AG09309 (cell line): ENCODE measurements at places on chromosomes 2 and 18.
A peak's percentile ranks its signal among the peaks of the same experiment; 100 is the strongest.

GRCh38 chr2:131419441-131419840 lies 55.5 kb upstream of the RAB6D start:
- no peak for DNase-seq

- no peak for DNase-seq
These were observed 31.0 kb upstream of the MSH6 start for GRCh38 chr2:47751856-47752414.

GRCh38 chr2:96265349-96265839 lies 403 bp downstream of the TMEM127 start:
- DNase-seq = no peak

DNA sequence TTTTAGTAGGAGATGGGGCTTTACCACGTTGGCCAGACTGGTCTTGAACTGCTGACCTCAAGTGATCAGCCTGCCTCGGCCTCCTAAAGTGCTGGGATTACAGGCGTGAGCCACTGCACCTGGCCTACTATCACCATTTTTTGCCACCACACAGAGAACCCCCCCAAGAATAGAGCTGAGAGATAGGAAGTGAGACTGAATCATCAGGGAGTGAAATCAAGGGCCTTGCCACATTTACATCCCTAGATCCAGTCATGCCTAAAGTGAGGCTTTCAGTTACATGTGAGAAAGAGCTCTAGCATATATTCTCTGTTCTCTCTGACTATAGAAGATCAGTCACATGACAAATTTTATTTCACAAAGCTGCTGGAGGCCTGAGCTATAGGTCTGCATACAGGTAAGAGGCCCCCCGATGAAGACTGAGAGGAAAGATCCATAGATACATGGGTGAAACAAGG lies 28.0 kb upstream of the KCMF1 start:
- DNase-seq = no peak

DNA sequence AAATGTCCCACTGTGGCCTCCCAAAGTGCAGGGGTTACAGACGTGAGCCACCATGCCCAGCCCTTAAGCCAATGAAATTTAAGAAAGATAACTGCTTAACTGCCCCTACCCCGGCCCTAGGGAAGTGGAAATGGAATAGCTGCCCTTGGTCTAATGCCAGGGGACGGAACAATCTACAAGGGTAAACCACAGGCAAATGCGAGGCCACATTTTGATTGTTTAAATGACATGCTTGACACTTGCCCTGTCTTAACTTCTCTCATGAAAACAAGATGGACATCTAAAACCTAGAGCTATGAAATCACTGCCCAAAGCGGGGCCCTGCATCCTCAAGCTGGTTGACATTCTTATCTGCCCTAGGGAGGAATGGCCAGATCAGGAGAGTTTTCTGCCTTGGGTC lies 5.5 kb upstream of the ITSN2 start:
- no peak for DNase-seq

DNA sequence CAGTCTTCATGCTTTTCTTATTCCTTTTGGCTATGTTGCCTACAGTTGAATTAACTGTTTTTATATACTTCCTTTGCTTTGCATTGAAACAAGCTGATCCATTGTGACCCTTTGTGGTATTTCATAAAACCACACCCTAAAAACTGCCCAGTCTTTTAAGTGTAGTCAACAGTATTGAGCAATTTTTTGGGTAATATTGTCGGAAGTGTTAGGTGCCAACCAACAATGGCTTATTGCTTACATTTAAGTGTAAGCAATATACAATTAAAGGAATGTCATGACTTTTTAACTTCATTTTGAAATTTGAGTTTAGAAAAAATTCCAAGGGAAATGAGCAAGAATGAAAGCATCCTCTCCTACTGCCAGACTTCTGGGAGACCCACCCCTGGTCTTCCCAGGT lies 174.1 kb downstream of the NEDD4L start:
- no peak for DNase-seq

DNA sequence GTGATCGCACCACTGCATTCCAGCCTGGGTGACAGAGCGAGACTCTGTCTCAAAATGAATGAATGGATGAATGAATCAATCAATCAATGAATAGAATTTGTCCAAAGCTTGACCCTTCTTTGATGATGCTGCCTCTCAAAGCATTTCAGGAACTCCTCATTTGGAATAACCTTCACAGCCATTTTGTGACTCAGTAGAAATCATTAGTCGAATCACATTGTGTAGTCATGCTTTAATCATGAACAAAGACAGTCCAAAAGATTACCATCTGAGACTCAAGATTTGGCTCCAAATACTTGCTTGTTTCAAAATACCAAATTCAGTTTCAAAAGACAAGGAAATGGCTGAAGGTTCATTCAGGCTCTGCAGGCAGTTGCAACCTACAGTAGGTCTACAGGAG lies 83.1 kb downstream of the VWA3B start:
- no peak for DNase-seq

DNA sequence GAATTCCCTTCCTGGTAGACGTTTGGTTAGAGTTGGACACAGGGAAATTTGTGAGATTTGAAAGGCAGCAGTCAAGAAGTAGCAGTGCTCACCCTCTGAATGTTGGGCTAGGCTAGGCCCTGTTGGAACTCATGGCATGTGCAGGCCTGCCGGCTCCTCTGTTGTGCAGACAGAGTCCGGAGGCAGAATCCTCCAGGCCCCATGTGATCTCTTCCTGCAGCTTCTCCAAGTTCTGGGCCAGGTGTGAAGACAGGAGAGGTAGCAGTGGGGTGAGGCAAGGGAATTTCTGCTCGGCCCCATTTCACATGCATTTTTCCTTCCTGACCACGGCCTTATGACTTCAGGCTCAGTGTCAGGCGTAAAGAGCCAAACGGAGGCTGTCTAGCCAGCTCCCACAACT lies 36.9 kb upstream of the RAB31 start:
- DNase-seq = no peak

DNA sequence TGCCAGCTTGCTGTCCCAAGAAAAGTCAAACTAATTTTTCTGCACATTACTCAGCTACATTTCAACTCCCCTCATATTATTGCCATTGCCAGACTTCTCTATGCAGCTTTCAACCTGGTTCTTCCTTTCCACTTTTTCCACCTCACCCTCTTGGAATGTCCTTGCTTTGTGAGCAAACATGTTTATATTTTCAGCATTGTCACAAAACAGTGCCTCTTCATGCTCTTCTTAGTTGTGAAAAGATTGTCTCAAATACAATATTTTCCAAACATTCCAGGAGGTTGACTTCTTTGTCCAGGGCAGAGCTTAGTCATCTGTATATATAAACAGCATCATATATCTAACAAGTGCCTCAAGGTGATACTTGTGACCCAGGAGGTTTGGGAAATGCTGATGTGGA lies 803.3 kb upstream of the CELF4 start:
- DNase-seq = no peak

- no peak for DNase-seq
These were observed 72.7 kb upstream of the STON1 start for GRCh38 chr2:48457227-48457626.

GRCh38 chr18:36066686-36067054 lies 689 bp downstream of the RPRD1A start:
- DNase-seq = no peak

GRCh38 chr2:201891676-201892075 lies 85.3 kb downstream of the CDK15 start:
- no peak for DNase-seq

DNA sequence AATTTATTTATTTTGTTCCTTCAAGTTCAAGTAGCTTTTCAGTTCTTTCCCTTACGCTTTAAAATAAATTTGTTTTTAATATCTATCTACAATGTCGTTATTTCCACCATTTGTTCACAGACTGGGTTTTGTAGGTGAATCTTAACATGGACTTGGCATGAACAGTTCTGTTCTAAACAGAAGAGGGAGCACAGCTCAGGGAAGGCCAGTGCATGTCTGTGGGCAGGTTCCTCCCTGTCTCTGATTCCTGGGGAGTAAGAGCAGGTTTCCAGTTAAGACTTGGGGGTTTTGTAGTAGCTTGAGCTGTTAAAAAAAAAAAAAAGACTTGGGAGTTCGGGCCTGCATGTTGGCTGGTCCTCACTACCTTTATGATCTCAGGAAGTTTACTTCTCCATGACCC lies 11.1 kb downstream of the TTL start:
- DNase-seq = no peak

GRCh38 chr2:186254759-186255158 lies 231.3 kb upstream of the ZC3H15 start:
- DNase-seq = no peak

GRCh38 chr18:63962137-63962536 lies 7.7 kb upstream of the SERPINB8 start:
- DNase-seq = no peak

DNA sequence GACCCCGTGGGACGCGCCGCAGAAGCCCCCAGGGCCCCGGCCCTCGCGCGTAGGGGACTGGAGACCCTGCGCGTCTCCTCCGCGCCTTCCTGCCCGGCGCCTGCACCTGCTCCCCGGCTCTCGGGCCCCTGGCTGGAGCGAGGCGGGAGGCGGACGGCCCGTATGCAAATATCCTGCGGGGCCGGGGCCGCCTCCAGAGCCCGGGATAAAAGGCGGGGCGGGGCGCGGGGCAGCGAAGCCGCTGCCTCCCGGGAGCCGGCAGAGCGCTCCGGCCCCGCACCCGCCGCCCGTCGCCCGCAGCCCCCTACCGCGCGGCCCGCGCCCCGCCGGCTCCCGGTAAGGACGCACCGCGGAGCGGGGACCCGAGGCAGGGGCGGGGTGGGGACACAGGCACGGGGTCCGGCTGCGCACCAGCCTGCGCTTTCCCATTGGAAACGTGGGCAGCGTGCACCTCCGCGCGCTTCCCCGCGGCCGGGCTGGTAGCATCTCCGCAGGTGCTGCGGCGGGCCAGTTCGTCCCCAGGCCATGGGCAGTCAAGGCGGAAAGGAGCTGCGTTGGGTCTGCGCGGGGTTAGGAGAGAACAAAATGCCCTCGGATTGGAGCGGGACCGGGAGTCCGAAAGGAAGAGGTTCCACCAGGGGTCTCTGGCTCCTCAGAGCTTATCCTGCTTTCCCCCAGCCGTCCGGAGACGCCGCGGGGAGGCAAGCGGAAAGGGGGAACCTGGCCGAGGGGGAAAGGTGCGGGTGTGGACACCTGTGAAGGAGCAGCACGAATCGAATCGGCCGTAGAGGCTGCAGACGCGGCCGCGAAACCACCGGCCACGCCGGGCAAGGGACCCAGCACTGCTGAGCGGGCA lies at the start of gene ATP6V1C2:
ATP6V1C2 (plus strand) TSS at position 235 of the 856 bp plus-strand sequence. CDS start 1,220 bp downstream, outside the sequence.
- no peak for DNase-seq

GRCh38 chr2:223601932-223602666 lies at the start of gene SCG2:
SCG2 (minus strand) TSS chr2:223602361; CDS start chr2:223599282, 3,079 bp downstream.
- peak; percentile 69 for DNase-seq

GRCh38 chr2:22769497-22769896 lies 615.5 kb upstream of the KLHL29 start:
- no peak for DNase-seq
